Fibroblast of mammary gland (primary cell): ENCODE measurements at places on chromosomes 6 and 20.

DNA sequence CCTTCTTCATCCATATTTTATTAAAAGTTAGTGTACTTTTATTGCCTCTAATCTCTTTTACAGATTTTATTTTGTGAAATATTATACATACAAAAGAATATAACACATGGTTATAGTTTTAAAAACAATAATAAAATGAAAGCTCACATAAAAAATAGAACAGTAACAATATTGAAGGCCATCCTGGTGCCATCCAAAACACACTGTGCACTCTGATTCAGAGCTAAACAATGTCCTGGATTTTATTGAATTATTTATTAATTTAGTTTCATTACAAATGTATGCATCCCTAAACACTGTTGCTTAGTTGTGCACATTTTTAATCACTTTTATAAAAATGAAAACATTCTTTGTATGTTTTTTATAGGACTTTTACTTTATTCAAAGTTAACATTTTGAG, 32.9 kb downstream of the RNF217 start:
- DNase-seq: no peak

DNA sequence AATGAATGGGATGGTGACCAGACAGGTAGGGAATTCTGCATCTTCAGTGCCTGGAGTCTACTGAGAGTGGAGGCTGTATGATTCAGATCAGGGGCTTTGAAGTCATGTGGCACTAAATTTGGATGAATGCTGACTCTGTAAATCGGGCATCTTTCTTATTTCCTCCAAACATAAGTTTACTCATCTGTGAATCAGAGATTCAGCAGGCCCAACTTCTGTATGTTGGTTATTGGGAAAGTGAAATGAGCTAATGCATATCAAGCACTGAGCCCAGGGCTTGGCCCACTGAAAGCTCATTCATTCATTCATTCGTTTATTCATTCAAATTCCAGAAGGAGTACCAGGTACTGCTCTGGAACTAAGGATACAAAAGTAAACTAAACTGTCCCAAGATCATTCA, 192.3 kb upstream of the RIN2 start:
- no peak for DNase-seq

GRCh38 chr20:25310921-25311728, 63.2 kb downstream of the PYGB start:
- DNase-seq: peak; percentile 88

DNA sequence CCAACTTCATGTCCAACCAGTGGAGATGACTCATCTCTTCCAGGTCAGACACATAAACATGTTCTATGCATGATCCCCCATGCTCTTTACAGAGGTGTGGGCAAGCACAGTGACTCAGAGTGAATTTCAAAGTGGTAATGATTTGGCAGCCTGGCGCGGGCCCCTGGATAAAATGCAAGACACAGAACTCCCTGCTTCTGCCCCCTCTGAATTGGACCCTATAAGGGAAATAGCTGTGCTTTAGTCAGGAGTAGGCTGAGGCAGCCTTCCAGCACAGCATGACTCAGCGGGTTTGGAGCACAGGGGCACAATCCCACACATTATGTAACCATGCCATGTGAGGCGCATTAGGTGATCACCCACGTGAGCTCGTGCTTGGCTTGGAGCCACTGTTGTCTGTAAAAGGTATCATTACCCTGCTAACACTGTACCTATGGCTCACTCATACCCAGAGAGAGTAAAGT, 127.4 kb downstream of the C6orf118 start:
- peak; percentile 90 for DNase-seq

GRCh38 chr20:36304786-36305495, 1.2 kb upstream of the DLGAP4 start:
- no peak for DNase-seq
